ENCODE measurements at places on chromosomes 1 and 21. TPM values are rescaled to one million over a fixed set of nuclear protein-coding genes. Genes with fewer than 3 reads are reported as not detected.

DNA sequence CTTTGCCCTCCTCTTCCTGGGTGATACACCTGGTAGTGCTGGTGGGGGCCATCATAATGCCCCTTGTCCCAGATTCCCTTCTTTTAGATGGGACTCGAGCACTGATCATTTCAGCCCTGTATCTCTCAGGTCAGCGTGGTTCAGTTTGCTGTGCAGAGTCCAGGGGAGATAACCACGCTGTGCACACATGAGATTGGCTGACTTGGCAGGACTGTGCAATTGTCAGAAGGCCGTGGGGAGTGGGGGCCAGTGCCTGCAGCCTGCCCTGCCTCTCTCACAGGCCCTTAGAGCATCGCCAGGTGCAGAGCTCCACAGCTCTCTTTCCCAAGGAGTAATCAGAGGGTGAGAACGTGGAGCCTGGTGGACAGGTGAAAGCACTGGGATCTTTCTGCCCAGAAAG, 15.2 kb downstream of the EPHX1 start:
- H3K4me3 ChIP-seq: no peak overlapping the region
- no peaks in the 10 kb centered on the region for H3K36me3 ChIP-seq
- H3K4me1 ChIP-seq: no peaks in the 10 kb centered on the region
- H3K27me3 ChIP-seq: no peaks in the 10 kb centered on the region
- no peak for DNase-seq

GRCh38 chr1:184387476-184388318, 868 bp downstream of the C1orf21 start:
- H3K4me3 ChIP-seq: peak overlapping the region; percentile 84
- no peaks in the 10 kb centered on the region for H3K27me3 ChIP-seq
- no peaks in the 10 kb centered on the region for H3K36me3 ChIP-seq

DNA sequence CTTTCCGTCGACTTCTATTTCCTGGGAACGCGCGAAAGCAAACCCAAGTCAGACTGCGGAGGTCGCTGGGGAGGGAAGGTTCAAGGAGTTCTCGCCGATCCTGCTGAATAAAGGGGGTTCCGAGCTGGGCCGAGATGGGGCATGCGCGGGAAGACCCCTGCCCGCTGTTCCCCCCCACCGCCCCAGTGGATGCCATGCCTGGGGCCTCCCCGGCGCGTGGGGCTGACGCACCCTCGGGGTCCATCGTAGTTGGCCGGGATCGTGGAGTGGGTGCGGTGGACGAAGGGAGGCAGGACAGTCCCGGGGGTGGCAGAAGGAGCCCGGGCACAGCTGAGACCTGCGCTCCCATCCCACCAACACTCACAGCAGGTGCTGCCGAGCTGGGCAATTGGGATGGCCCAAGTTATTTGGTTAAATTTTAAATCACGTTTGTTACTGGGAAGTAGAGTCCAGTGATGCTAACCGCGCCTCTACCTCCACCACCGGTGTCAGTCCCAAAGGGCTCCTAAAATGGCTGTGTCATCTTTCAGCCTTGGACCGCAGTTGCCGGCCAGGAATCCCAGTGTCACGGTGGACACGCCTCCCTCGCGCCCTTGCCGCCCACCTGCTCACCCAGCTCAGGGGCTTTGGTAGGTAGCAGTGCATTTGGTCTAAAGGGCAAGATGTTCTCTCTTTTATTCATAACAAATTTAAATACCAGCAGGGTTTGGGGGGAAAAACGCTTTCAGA, 801 bp downstream of the MX1 start:
- no peak overlapping the region for H3K27ac ChIP-seq
- peaks cover 3% of the 10 kb centered on the region for H3K36me3 ChIP-seq
- no peaks in the 10 kb centered on the region for H3K27me3 ChIP-seq

- DNase-seq: no peak
- H3K27ac ChIP-seq: no peak overlapping the region
- H3K36me3 ChIP-seq: no peaks in the 10 kb centered on the region
Observed at GRCh38 chr1:54112705-54113368, 40.0 kb downstream of the CDCP2 start.

DNA sequence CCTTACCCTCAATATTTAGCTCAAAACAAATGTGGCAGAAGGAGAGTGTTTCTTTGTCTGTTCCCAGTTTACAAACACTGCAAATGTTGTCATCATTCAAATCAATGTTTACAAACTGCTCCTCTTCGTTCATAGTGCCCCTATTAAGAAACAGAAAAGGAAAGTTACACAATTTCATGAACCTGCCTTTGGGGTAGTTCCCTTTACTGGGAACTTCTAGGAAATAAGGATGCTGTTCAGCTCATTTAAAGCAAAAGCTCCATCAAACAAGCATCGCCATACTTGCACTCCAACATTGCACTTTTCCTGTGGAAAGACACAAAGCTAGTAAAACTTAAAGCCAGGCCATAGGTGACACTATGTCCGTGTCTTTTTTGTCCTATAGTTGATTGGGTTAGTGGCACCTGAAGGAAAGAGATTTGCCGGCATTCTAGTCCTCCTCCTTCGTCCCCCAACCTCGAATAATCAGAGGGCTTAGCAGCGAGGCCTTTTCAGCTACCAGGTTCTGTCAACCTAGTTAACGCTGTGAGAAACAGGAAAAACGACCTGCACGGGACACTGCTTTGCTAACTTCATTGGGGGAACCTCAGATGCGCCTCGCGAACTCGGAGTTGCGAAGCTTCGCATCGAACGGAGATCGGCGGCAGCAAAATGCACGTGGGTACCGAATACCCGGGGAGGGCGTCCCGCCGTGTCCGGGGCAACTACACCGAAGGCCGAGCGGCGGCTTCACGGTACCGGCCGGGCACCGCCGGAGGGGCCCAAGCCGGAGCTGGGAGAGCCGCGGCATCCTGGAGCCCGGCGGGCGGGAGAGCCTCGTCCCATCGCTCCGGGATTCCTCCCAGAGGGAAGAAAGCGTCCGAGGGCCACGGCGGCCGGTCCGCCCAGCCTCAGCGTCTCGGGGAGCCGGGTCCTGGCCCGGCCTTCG, 706 bp downstream of the C21orf91 start:
- peak overlapping the region; percentile 72 for H3K4me3 ChIP-seq
- peak overlapping the region; percentile 91 for H3K27ac ChIP-seq
- no peaks in the 10 kb centered on the region for H3K27me3 ChIP-seq
- H3K4me1 ChIP-seq: peaks cover 10% of the 10 kb centered on the region

DNA sequence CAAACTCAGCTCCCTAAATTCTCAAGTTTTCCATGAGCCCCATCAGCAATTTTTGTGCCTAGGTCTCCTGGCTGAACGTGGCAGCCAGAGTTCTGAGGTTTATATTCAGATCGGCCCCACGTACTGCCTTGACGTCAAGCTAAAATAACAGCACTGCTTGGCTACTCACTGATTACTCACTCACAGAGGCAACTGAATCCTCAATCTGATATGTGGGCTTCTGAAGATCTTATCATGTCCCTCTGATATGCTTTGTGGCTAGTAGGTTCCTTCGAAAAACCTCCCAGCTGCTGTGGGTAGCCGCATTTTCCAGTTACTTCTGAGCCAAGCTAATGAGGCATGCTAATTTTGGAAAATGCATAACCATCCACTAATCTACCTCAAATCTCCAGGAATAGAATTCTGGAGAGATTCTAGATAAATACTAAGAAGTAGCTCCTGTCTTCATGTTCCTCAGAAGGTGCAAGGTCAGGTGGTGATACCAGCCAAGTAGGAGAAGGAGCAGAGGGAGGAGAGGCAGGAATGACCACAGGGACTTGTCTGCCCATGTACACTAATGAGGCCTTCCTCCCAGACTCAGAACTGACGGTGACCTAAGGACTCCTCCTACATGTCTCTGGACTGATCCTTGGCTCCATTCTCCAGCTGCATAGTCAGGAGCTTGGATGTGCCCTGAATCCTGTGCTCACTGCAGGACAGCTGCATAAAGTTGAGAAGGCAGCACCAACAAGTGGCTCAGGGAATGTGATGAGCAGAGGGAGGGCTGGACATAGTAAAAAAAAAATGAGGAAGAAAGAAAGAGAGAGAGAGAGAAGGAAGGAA, 263.7 kb downstream of the TNR start:
- H3K27ac ChIP-seq: no peak overlapping the region
- H3K27me3 ChIP-seq: no peaks in the 10 kb centered on the region
- no peak for DNase-seq

DNA sequence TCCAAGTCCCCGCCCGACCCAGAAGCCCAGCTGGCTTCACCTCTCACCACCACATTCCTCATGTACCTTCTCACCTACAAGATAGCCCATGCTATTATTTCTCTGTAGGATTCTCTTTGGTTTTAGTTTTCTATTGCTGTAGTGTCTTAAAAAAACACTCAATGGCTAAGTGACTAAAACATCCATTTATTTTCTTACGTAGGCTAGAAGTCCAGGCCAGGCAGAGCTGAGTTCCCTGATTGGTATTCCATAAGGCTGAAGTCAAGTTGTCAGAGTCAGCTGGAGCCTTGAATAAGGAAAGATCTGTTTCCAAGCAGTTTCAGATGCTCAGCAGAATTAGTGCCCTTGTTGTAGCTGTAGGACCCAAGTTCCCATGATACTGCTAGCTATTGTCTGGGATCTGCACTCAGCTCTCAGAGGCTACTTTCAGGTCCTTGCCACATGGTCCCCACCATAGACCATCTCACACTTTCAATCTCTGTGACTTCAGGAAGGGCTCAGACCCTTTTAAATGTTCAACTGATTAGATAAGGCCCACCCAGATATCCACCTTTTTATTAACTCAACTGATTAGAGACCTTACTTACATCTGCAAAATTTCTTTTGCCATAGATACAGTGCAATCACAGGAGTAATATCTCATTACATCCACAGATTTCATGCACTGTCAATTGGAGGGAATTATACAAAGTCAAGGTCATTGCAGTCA, 371.0 kb downstream of the TGFB2 start:
- H3K27ac ChIP-seq: no peak overlapping the region
- DNase-seq: no peak
- no peak overlapping the region for H3K4me3 ChIP-seq
- no peaks in the 10 kb centered on the region for H3K36me3 ChIP-seq

- peak overlapping the region; percentile 17 for H3K4me3 ChIP-seq
- H3K36me3 ChIP-seq: no peaks in the 10 kb centered on the region
- H3K4me1 ChIP-seq: peaks cover 61% of the 10 kb centered on the region
- no peaks in the 10 kb centered on the region for H3K27me3 ChIP-seq
- H3K27ac ChIP-seq: peak overlapping the region; percentile 63
Observed at GRCh38 chr1:205441318-205441633, 14.6 kb downstream of the BLACAT1 start.

GRCh38 chr1:45622524-45623394, 1.1 kb downstream of the CCDC17 start:
- no peak for DNase-seq
- H3K4me3 ChIP-seq: no peak overlapping the region
- no peaks in the 10 kb centered on the region for H3K27me3 ChIP-seq
- peaks cover 26% of the 10 kb centered on the region for H3K36me3 ChIP-seq
- no peaks in the 10 kb centered on the region for H3K4me1 ChIP-seq
- H3K27ac ChIP-seq: no peak overlapping the region

- no peak overlapping the region for H3K27ac ChIP-seq
- H3K4me1 ChIP-seq: peaks cover 16% of the 10 kb centered on the region
- DNase-seq: no peak
- no peaks in the 10 kb centered on the region for H3K36me3 ChIP-seq
- no peaks in the 10 kb centered on the region for H3K27me3 ChIP-seq
- H3K4me3 ChIP-seq: no peak overlapping the region
Observed at GRCh38 chr1:228272331-228272791, 64.5 kb downstream of the OBSCN start.

NBPF6 gene
- not detected for total RNA-seq

NEK2 gene
- 1.0 TPM for total RNA-seq

TTC24 gene
- 3.3 TPM for total RNA-seq

ARID4B gene
- total RNA-seq: 178 TPM

OXCT2 gene
- total RNA-seq: 2.2 TPM

CLCA4 gene
- total RNA-seq: not detected
